ENCODE measurements at places on chromosomes 5 and 9.

GRCh38 chr5:32147959-32148358, 26.2 kb downstream of the GOLPH3 start:
- DNase-seq = no peak

DNA sequence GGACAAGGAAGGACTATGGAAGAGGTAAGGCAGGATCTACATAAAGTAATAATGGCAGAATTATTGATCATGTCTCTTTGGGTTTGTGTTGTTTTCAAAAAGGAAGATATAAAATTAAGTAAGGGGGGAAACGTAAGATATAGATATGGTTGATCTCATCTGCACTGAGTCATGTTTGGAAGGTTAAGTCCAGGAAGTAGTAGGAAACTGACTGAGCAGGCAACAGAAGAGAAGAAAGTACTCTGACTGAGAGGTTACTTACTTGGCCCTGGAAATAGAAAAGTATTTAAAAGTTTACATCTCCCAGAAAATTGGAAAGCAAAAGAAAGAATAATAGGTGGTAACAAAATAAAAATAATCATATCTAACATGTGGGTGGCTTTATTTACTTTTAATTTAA, 405.3 kb upstream of the RGMB start:
- no peak for DNase-seq

GRCh38 chr5:1304033-1304432, 9.2 kb upstream of the TERT start:
- DNase-seq = no peak

- DNase-seq = no peak
These were observed 4.7 kb downstream of the PGGT1B start for GRCh38 chr5:115257981-115258380.

- no peak for DNase-seq
These were observed 87.7 kb downstream of the FSTL4 start for GRCh38 chr5:133524666-133525065.

All from DMS79 (cell line).